ENCODE measurements at places on chromosomes 2 and 18. TPM values are rescaled to one million over a fixed set of nuclear protein-coding genes. Genes with fewer than 3 reads are reported as not detected.

HOXD12 gene
- not detected for total RNA-seq

HNMT gene
- total RNA-seq = 2.1 TPM

TRABD2A gene
- 1.4 TPM for total RNA-seq

TCF7L1 gene
- total RNA-seq = 3.8 TPM

Measured in nasal cavity respiratory epithelium epithelial cell of viscerocranial mucosa (primary cell).